Gastroesophageal sphincter (tissue), 4 donors: ENCODE measurements at places on chromosomes 7 and 10.

DNA sequence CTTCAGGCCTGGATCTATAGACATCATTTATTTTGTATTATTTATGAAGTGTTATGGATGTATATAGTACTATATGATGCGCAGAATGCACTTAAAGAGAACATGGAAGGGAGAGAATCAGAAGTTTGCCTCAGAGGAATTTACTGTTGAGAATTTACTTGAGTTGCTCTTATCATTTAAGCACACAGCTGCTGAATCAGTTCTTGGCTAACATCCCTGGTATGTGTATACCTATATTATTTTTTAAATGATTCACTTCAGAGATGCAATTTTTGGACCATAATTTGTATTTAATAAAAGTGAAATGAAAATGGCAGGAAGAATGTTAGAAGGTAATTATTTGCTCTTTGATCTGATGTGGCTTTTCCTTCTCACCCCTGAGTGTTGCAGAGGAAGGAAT, 191.6 kb downstream of the BICC1 start:
- ATAC-seq = no peak

GRCh38 chr10:124713679-124714255, 30.4 kb downstream of the FAM53B start:
- ATAC-seq = no peak

DNA sequence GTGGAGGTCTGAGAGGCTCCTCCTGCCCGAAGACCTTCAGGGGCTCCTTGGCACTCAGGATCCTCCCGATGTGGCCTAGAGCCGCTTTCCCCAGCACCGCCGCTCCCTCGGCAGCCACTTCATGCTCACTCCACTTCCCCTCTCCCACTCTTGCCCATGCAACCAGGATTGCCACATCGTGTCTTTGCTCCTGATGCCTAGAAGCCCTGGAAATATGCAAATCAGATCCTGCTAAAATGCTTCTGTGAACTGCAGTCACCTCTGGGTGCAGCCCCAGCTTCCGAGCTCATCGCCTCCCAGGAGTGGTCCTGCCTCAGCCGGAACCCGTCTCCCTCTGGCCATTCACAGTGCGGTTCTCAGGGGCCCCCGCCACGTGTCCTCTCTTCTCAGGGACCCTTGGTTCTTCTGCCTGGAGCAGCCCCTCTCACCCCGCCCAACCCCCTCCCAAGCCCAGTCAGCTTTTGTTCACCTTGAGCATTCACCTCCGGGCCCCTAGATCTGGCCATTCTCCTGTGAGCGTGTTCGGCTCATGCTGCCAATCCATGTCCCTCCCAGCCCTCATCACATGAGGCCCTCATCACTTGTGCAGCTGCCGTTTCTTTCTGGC, 175.5 kb downstream of the ADARB2 start:
- ATAC-seq = no peak

DNA sequence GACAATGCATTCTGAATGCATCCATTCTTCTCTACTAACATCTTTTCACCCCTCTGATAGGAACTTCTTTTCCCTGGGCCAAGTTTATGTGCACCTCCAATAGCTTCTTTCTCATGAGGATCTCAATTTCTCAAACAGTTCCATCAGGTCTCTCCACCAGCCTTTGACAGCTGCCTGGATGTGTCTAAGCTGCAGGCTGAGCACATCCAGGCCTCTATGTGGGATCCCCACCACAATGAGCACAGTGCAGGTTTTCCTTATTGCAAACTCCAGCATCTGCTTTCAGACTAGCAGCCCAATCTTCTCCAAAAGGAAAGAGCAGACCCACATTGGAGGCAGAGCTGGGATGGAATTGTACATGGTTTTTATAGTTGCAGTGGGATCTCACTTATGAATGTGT, 145.3 kb upstream of the TBX20 start:
- ATAC-seq = no peak
